ENCODE measurements at places on chromosomes 2 and 18.

DNA sequence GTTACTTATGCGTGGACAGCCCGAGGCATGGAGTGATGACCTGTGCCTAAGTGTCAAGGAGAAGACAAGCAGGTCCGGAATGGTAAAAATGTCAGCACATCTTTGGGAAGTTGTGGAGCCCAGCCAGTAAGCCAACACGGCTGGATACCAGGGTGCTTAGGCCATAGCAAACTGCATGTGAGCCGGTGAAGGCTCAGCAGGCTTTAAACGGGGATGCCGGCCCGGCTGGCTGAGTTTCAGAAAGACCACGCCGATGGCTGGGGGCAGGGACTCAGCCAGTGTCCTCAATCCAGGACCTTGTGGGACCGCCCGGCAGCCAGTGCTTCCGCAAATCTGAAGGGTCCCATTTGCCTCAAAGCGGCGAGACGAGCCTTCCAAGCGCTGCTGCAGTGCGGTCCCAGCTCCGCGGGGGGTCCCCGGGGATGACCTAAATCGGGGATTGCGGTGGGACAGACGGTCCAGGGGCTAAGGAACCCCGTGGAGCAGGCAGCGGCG, 946 bp upstream of the AGAP1 start:
- DNase-seq, result no peak

- DNase-seq, result no peak
Measured at GRCh38 chr2:1055014-1055595, 104.5 kb downstream of the SNTG2 start.

DNA sequence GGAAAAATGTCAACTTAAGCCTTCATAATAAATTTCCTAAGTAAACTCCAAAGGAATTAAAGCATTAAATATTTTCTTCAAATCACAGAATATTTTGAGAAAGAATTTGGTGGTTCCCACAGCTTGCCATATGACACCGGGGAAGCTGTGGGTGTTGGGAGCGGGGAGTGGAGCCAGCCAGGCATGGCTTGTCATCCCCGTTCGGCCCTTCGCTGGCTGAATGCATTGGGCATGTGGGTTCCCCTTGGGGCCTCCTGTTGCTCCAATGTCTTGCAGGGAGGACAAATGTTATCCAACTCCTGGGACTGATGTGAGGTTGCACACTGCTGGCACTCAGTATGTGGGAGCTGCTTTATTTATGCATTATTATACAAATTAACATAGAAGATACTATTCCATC, 18.6 kb downstream of the NGEF start:
- DNase-seq, result no peak

- DNase-seq, result no peak
Measured at GRCh38 chr2:213995400-213996105, 415.3 kb upstream of the VWC2L start.

DNA sequence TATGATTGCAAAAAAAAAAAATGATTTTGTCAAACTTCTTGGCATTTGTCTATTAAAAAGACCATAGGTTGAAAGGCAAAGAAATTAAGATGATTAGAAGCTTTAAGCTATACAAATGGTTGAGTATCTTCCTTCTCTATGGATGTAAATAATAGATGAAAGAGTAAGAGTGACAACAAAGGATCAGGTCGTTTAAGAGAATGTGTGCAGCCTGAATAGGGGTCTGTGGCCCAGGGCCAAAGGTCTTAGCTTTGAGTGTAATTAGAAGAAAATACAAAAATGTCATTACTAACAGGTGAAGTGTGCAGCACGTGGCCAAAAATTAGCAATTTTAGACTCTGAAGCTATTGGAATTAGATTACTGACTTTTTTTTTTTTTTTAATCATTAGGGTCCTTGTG, 122.4 kb downstream of the GREB1L start:
- no peak for DNase-seq

DNA sequence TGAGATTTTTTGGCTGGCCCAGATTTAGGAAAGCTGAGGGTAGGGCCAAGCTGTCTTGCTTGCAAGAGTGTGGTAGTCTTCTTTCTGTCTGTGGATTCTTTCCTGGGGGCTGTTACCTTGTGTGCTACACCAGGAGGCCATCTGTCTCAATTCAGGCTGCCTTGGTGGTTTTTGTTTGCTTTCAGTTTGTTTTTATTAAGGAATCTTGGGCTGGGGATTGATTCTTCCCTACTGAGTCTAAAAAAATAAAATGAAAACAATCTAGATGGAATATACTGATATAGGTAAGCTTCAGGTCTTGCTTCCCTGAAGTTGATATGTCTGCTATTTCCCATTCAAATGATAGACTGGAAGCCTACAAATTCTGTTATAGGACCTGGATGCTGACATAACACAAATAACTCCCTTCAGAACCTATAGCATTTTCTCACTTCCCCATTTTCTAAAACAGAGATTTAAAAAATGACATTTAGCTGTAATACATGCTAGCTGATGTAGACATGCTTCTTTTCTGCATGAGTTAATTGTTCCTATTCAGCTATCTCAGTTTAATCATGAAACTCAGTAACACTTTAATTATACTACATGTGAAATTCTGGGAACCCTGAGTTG, 5.3 kb downstream of the LHCGR start:
- no peak for DNase-seq

GRCh38 chr2:218893349-218894150, 12.9 kb downstream of the WNT10A start:
- no peak for DNase-seq

DNA sequence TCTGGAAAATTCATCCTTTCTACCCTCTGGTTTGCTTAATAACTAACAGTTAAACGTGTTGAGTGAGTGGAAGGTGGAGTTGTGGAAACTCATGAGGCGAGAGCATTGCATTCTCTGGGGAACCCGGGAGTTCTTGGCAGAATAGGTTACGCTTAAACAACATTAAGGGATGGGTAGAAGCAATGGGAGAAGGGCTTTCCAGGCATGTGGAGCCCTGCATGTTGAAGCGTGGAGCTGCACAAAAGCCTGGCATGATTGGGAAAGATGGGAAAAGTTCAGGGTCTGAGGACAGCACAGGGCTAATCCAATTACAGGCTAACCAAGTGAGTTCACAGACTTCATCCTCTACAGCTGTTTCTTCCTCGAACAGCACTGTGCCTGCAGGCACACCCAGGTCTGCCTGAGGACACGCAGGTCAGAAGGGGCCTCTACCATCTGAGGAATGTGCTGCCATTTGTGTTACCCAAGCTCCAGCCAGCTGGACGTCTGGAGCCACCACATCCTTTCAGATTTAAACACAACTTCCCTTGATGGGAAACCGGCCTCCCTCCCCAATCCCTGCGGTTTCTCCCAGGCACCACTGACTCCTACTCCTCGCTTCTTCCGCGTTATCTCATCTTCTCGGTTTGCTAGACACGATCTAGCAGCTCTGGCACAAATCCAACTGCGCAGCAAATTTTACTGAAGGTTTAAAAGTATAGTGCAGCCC, 164.2 kb downstream of the ANTXR1 start:
- no peak for DNase-seq

DNA sequence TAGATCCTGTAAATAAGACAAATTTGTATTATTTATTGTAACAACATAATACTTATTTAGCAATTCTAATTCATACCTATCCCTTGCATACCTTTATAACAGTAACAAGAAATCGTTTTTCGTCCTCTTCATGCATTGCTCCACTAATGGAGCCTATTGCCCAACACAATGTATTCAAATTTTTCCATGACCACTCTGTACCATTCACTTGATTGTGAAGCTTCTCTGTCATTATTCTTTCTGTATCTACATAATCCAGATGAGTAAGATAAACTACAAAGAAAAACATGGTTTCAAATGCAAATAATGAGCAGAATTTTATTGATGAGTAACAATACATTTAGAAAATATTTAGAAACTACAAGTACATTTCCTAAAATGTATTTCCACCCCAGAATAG, 21.6 kb upstream of the USP34 start:
- no peak for DNase-seq

All from substantia nigra (tissue), 51 donors.